ENCODE measurements at places on chromosomes 4 and X. TPM values are rescaled to one million over a fixed set of nuclear protein-coding genes. Genes with fewer than 3 reads are reported as not detected.

DNA sequence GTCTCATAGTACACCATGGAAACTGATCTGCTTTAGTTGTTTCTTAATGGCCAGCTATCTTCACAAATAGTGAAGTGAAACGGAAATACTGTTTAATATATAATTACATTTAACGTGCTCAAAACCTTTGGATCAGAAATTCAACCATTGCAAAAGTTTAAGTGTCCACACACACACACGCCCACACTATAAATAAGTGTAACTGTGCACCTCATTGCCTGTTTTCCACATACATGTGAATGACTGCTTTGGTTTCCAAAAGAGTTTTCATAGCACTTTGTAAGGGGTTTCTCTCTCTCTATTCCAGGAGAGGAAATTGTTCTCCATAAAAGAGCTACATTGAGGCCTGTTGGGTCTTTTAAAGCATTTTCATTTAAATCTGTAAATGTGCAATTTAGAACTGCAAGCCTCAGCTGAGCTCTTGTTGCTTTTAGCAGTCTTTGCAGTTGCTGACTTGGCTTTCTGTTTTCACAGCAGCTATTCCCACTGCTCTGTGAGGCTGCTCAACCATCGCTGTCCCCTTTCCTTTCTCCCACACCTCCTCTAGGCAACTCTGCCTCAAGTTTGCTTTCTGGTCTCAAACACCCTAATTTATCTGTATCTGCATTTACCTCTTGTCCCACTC lies 94.5 kb downstream of the RAPGEF2 start:
- no peak for DNase-seq

- DNase-seq = no peak
Measured at GRCh38 chr4:110510955-110511544, 35.1 kb downstream of the ENPEP start.

- DNase-seq = no peak
Measured at GRCh38 chrX:107654872-107655761, 26.8 kb downstream of the PRPS1 start.

GRCh38 chr4:89001647-89002445 lies 55.1 kb downstream of the FAM13A start:
- no peak for DNase-seq

ANKRD17 gene
- total RNA-seq = 81.4 TPM

TMEM156 gene
- total RNA-seq = 7.5 TPM

FAM13A gene
- total RNA-seq = 118 TPM

PDZD4 gene
- total RNA-seq = 5.6 TPM

Measured in breast epithelium (tissue), 4 donors.